Suppressor macrophage treated with lipopolysaccharide for 1 hour (primary cell): ENCODE measurements at places on chromosomes 7 and 10.

DNA sequence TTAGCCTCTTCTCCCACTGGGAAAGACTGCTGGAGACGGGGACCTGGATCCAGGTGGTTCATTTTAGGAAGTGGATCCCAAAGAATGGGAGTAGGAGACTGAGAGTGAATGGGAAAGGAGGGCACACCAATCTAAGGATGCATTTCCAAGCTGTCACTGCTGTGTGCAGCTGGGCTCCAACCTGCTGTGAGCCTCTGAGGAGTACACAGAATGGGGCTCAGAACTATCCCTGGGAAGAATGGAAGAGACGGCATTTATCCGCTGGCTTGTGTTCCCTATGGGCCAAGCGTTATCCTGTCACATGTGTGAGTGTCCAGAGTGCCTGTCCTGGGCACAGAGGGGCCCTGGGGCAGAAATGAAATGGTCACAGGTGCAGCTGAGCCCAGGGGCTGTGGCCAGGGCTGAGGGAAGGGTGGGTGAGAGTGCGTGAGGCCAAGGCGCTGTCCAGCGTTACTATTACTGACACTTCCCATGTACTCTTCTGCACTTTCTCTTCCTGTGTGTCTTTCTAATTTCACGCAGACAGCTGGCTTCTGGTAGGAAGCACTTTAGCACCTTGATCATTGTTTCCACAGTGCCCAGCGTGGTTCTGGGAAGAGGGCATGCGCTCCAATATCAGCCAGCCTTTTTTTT, 35.4 kb upstream of the PODXL start:
- DNase-seq: no peak

DNA sequence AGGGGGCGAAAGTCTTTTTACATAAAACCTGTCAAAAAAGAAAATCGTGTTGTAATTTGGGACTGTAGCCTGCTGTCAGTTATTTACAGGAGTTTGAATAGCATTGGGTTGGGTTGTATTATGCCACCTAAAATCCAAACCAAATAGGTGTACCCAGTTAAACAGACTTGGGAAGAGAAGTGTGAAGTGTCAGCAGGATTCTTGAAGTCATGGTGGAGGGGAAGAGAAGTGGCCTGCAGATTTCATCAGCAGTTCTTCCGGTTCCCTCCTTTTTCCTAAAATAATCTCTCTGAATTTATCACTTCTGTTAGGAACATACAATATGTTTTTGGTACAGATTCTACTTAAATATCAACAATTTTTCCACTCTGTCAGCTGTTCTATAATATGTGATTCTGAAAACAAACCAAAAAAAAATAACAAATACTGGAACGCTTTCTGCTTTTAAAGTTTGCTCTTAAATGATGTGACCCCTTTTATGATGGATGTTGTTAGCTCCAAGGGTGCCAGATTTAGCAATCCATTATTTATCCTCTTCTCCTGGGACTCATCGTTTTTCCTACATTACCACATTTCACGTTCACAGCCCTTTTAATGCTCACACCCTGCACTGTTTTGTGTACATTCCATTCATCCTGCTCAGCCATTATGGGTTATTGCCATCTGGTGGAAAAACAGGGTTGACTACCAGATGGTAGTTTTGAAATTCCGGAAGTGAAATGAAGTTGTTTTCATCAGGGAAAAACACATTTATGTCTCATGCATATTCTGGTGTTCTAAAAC, 18.7 kb upstream of the ARHGAP12 start:
- DNase-seq: peak; percentile 67

DNA sequence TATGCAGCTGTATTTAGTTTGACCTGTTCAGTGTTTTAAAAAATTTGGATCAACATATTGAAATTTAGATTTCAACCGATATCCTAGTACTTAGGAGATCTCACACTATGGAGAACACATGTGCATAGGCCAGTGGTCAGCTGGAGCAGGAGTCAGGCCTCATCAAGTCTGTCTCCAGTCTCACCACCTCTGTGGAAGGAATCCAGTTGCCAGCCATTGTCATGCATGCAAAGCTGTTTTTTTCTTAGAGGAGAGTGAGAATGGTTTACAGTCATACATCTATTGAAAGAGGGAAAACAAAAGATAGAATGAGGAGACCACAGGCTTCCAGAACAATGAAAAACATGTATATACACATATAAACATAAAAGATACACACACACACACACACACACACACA, 7.6 kb upstream of the CLEC5A start:
- DNase-seq: no peak

DNA sequence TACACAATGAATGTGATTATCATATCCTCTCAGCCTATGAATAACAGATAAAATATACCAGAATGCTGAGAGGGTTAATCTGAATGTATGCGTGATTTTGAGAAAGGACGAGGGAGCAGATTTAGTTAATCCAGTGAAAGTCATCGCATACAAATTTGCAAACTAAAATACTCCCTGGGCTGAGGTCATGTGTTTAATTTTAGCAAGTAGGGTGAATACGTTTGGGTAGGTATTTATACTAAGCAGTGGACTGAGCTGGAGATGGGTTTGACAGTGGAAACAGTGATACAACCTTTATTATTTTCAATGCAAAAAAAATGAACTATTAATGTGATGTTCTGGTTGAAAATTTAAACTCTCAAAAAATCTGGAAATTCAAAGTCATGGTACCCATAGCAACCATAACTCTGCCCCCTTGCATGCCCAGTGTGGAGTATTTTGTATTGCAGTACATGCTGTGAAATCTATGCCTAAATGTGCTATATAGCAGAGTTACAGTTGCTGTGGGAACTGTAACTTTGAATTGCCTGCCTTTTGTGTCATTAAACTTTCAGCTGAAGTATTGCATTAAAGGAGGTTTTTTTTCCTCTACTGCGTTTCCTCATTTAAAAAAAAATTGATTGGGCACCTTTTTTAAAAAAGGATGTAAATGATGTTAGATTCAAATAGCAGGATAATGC, 9.5 kb upstream of the ARID5B start:
- no peak for DNase-seq
